GM18507 (cell line): ENCODE measurements at places on chromosomes 7 and 10.

GRCh38 chr10:7886056-7886455, 67.8 kb downstream of the TAF3 start:
- no peak for DNase-seq

- DNase-seq = no peak
Measured at GRCh38 chr7:33813331-33813730, 92.0 kb upstream of the BMPER start.

GRCh38 chr10:23202779-23203178, 10.7 kb downstream of the PTF1A start:
- no peak for DNase-seq

DNA sequence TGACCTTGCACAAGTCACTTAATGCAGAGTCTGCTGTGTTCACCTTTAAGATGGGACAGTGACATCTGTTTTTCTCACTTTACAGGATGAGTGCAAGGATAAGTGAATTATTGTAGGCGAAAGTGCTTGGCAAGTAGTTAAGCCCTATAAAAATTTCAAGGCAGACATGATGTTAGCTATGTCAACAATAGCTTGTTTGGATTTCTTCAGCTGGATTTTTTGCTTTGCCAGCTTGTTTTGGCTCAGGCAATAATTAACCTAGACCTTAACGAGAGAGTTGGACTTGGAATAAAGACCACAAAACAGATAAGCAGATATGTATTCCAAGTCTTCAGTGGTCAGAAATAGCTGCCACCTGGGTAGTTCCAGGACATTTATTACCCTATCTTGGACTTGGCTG, 255.2 kb downstream of the ARL4A start:
- no peak for DNase-seq

GRCh38 chr10:28997734-28998133, 291.1 kb upstream of the LYZL1 start:
- no peak for DNase-seq

GRCh38 chr10:69752479-69752878, 49.2 kb upstream of the COL13A1 start:
- DNase-seq = no peak

- no peak for DNase-seq
Measured at GRCh38 chr7:149285603-149286002, 23.6 kb downstream of the ZNF783 start.

- DNase-seq = no peak
Measured at GRCh38 chr7:25541094-25541821, 313.0 kb upstream of the NPVF start.

DNA sequence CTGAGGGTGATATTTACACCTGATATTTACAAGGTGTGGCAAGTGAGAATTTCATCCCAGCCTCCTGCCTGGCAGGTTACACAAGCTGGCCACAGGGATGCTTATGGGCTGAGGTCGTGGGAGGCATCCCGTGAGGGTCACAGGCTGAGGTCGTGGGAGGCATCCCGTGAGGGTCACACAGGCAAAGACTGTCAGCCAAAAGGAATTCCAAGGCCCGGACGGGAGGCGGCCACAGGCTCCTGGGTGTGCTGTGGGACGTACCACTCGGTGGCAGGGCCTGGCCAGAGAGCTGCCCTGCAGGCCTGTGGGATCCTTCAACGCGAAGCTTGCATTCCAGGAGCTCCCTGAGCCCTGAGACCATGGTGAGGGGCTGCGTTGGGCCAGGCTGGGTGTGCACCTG, 460.6 kb downstream of the DNAJB6 start:
- DNase-seq = no peak
